ENCODE measurements at places on chromosomes 2 and 18.

DNA sequence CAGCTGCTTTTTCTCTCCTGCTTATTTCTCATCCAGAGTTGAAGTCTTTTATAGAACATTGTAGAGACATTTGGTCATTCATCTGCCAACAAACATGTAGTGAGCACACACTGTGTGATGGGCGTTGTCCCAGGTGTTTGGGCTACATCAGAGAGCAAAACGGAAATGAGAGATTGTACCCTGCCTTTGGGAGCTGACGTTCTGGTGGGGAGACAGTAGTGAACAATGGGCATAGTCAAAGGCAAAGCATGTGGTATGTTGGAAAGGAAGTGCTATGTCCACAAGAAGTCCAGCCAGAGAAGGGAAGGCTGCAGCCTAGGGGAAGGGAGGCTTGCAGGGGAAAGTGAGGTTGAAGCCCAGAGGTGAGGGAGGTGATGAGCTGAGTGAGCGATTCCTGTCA lies 78.1 kb downstream of the PIEZO2 start:
- no peak for DNase-seq

DNA sequence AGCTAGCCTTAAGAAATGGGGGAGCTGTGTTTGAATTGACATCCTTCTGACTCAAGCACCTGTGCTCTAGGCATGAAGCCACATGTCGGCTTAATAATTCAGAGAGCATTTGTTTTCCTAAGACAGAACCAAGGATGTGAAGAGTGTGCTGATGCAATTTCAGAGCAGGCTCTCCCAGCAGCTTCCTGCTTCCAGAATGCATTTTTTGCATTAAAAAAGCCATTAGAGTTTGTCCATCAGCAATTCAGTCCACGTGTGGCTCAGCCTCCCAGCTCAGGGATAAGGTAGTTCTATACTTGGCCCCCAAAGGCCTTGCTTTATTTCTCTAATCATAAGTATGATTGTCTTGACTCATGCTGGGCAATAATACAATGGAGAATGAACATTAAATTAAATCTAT lies 37.7 kb downstream of the DOCK10 start:
- DNase-seq: no peak

DNA sequence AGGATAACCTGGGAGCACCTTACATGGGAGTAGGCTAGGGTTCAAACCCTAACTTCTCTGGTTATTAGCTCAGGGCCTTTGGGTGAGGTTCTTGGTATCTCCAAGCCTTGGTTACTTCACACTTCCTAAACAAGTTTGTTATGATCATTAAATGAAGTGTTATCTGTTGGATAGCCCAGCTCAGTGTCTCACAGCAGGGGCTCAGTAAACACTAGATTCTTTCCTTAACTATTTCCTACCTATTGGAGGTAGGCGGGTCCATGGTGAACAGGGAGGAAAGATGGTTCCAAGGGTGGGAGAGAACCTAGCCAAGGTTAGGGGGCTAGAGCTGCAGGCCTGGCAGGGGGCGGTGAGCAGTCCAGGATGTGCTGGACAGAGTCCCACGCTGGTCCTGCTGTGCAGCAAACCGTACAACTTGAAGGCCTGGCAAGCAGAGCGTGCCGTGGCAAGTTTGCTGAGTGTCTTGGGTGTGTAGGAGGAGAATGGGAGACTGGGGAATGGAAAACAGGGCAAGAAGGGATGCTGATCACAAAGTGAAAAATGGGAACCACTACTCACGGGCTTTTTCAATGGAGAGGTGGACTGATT lies 259.1 kb downstream of the PRKCE start:
- no peak for DNase-seq

- DNase-seq: no peak
Observed at GRCh38 chr2:98479959-98480524, 35.4 kb downstream of the INPP4A start.

DNA sequence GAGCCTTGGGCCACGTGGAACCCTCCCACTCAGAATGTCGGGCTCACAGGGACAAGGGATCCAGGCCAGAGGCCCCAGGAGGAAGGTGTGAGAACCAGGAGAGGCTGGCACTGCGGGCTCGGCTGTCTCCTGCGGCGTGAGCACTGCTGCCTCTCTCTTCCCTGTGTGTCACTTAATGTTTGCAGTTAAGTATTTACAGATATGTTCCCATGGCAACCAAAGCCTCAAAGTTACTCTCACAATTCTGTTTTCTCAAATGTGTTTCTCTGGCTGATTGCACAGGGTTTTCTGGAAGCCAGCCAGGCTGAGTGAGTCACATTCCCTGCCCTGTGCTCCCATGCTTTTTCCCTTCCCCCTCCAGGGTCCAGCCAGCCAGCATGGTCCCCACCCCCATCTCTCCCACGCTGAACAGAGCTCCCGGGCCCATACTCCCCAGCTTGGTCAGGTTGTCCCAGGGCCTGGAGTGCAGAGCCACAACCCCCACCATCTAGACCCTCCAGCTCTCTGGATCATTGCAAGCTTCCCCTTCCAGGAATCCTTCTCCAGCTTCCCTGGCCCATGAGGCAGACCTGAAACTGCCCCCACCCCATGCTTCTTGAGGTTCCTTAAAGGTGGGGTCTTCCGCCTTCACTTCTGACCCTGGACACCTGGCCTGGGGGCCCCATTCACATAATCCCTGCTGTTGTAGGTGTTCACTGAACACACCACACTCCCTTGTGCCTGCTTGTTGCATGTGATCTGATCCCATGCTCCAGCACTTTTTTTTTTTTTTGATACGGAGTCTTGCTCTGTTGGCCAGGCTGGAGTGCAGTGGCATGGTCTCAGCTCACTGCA lies 265.9 kb downstream of the CELF4 start:
- peak; percentile 97 for DNase-seq

DNA sequence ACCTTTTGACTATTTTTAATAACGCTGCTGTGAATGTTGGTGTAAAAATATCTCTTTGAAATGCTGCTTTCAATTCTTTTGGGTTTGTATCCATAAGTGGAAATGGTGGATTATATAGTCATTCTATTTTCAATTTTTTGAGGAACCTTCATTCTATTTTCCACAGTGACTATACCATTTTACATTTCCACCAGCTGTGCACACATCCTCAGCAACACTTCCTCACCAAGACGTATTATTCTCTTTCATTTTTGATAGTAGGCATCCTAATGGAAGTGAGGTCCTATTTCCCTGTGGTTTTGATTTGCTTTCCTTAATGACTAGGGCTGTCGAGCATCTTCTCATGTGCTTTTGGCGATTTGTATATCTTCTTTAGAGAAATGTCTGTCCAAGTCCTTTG lies 14.8 kb downstream of the CASP10 start:
- no peak for DNase-seq

GRCh38 chr2:138494265-138494966 lies 7.2 kb upstream of the SPOPL start:
- no peak for DNase-seq

GRCh38 chr2:52570716-52571115 lies 1196.9 kb upstream of the CHAC2 start:
- DNase-seq: no peak

DNA sequence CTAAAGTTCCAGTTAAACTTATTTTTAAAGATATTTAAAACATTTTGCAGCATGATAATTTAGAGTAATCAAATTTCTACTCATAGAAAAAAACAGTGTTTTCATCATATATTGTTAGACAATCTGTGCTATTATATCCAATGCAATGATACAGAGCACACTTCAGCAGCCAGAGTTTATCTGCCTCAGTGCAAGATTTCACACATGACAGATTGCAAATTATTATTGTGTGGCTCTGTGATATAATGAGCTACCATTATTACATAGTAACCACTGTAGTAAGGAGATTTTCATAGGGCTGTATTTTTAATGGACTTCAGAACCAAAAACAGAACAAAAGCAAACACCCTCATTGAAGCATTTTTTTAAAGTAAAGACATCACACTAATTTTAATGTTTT lies 762.4 kb downstream of the DSC3 start:
- DNase-seq: no peak

DNA sequence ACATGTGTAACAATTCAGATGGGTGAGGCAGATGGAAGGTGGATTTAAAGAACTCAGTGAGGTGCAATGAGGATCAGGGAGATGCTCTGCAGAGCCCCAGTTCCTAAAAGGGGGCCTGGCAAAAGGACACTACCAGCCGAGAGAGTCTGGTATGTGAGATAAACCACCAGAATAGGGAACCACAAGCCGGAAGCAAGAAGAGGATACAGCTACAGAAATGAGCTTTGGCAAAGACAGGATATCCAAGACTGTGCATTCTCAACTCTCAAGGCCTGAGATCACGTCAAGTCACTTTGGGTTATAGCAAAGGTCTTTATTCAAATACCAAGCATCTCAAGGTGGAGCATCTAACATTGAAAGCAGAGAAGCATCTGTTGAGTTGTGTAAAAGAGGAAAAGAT lies 293.5 kb downstream of the ARHGAP15 start:
- DNase-seq: no peak

DNA sequence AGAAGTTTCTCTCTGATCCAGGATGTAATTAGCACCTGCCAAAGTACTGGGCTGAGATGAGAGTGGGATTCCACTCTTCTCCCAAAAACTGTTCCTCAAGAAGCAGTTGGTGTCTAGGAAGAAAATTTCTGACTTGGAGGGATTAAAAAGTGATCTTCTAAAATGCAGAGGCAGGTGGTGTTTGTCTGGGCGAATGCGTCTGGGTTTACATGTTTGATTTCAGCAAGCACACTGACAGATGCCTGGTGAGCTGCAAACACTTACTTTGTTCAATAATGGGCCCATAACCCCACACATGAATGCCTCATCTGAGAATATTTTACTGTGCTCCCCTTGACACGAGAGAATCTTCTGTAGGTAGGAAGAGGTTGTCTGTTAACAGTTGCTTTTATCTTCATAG lies 24.3 kb upstream of the KCNF1 start:
- no peak for DNase-seq

DNA sequence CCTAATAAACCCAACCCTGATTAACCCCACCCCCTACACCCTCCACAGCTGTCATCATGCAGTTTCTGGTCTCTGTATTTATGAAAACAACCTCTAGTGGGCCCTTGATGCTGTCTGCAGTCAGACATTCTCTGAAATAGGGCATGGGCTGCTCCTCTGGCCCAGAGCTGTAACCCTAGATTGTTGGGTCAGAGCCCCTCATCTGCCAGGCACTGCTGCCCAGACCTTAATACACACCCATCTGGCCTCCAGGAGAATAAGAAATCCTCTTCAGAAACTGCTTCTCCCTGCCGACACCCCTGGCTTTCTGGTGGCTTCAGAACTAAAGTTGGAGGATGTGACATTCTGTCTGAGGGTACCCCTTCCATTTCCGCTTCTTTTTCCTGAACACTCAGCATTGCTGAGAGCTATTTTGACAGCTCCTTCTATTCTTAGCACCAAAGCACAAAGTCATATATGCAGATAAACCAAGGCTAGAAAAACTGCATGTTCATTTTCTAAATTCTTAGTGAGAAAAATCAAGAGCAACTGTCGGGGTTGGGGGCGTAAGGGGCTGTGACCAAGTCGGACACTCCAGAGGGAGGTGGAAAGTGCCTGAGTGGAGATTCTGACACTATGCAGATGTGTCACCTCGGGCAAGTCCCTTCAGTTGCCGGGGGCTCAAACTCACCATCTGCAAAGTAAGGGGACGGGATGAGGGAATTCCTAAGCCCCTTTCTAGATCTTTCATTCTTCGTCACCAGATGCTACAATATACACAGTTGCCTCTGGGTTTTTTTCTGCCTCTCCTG lies 28.7 kb downstream of the SRSF7 start:
- DNase-seq: no peak

- DNase-seq: no peak
Observed at GRCh38 chr2:7736646-7737305, 819.6 kb downstream of the RNF144A start.

DNA sequence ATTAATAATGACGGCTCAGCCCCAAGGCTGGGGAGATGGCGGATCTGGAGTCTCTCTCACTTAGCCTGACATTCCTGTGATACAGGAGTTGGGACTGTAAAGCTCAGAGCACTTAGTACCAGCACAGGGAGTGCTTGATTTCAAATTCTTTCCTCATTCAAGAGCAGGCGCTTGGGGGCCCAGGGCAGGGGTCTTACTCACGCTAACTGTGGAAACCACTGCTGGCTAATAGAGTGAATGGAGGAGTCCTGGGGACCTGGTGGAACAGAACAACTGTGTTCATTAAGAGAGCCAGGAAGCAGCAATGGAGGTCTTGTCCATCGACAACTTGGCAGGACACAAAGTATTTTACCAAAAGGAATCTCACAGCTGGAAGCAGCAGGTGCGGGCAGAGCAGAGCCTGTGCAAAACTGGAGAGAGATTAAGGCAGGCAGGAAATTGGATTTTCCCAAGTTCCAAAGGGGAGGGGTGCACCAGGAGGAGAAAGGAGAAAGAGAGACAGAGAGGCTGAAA lies 358.9 kb downstream of the TNS1 start:
- no peak for DNase-seq

- no peak for DNase-seq
Observed at GRCh38 chr2:224628416-224628815, 43.3 kb upstream of the CUL3 start.

DNA sequence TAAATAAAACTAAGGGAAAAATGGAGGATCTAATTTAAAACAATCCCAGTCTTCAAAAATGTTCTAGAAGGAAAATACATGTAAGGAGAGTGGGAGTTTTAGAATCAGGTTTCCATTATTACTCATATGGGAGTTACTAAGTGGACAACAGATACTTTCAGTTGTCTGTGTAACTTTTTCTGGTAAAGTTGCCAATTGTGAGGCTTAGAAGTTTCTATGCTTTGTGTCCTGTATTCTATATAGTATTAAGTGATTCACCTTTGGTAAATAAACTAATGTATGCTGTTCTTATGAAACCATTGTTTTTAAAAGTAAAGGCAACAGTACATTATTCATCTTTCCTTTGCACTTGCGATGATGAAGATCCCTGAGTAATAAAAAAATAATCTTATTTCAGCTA lies 274.9 kb downstream of the NR4A2 start:
- DNase-seq: no peak

GRCh38 chr2:101792208-101792607 lies 94.7 kb downstream of the MAP4K4 start:
- DNase-seq: no peak

DNA sequence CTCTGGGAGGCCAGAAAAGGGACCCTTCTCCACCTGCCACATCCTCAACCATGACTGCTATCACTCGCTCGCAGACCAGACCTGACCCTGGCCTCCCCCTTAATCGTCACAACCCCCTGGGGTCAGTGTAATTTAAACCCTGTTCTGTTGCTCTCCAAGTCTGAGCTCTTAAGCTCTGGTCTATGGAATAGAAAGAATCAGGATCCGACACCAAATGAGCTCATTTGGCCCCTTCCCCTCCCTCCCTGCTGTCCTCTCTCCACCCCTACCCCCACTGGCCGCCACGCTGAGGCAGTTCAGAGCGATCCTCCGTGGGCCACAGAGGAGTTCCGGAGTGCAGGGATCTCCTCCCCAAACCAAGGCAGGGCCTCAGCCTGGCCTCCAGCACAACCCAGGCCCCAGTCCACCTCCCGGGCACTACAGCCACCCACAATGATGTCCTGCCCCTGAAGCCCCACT lies 5.3 kb downstream of the DNMT3A start:
- no peak for DNase-seq

GRCh38 chr2:179454443-179455171 lies 190.0 kb upstream of the SESTD1 start:
- DNase-seq: no peak

DNA sequence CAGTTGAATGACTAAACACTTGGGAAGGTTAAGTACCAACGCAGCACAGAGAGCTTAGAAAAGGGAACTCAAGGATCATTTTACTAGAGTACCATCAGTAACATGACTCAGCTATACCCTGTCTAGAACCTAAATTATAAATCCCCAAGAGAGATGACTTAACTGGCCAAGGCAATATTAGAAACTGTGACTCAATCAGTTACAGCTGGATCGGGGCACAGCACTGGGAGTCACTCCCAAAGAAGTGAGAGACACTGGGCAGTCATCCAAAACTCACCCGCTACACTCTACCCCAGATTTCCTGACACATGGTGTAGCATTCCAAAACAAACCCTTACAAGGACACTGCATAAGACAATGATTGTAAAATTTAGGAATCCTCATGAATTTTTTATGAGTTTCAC lies 17.7 kb downstream of the IWS1 start:
- peak; percentile 64 for DNase-seq

Measured in NCI-H2107 (cell line).